ENCODE measurements at places on chromosomes 11 and 22.
A peak's percentile ranks its signal among the peaks of the same experiment; 100 is the strongest.

- DNase-seq = no peak
Observed at GRCh38 chr22:44600207-44600785, 101.7 kb upstream of the PRR5 start.

DNA sequence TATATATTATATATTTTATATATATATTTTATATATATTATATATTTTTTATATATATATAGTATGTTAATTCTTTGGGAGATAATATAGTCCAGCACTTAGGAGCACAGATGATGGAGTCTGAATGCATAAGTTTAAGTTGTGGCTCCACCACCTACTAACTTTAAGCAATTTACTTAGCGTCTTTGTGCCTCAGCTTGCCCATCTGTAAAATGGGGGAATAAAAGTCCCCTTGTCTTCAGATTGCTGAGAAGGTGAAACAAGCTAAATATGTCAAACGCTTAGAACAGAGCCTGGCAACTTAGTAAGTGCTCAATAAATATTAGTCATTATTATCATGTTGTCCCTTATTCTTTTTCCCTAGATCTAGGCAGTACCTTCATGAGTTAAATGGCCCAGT lies 27.5 kb downstream of the DSCAML1 start:
- no peak for DNase-seq

DNA sequence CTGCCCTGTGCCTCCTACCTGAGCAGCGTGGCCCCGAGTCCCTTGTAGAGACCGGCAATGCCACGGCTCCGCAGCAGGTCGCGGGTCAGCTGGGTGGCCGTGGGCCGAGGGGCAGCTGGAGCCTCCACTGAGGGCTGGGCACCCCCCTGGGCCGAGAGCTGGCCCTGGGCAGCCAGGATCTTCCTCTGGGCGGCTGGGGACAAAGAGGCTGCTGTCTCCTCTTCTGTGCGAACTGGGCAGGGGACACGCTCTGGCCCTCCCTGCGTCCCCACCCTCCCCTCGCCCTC lies 2.6 kb upstream of the CEND1 start:
- no peak for DNase-seq

GRCh38 chr11:117204283-117205080 lies 5.3 kb downstream of the TAGLN start:
- no peak for DNase-seq

DNA sequence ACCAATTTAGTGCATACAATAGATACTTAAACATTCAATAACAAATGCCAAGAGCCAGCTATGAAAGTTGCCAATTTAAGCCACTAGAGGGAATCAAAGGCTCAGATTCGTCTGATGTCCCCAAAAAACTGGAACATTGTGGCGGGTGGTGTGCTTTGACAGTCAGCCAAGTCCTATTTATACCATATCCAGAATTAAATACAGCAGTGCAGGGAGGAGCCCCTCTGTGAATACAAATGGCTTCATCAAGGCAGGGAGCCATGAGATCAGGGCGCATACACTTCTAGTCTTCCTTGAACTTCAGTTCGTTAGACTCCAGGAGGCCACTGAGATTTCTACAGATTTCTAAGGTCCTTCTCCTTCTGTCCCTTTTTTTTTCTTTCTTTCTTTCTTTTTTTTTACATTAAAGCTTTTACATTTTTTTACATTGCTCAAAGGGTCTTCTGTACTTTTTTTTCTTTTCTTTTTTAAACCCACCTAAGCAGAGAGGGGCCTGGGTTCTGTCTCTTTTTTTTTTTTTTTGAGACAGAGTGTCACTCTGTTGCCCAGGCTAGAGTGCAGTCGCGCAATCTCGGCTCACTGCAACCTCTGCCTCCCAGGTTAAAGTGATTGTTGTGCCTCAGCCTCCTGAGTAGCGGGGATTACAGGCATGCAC lies 41.5 kb upstream of the HSPA8 start:
- DNase-seq = peak; percentile 87

- DNase-seq = no peak
Observed at GRCh38 chr11:78032090-78032489, 9.0 kb upstream of the KCTD14 start.

GRCh38 chr11:77197626-77198320 lies 69.7 kb downstream of the MYO7A start:
- no peak for DNase-seq

- DNase-seq = peak; percentile 75
Observed at GRCh38 chr11:32658639-32659406, 75.2 kb downstream of the EIF3M start.

- peak; percentile 4 for DNase-seq
Observed at GRCh38 chr11:44823006-44823405, 96.2 kb downstream of the TSPAN18 start.

DNA sequence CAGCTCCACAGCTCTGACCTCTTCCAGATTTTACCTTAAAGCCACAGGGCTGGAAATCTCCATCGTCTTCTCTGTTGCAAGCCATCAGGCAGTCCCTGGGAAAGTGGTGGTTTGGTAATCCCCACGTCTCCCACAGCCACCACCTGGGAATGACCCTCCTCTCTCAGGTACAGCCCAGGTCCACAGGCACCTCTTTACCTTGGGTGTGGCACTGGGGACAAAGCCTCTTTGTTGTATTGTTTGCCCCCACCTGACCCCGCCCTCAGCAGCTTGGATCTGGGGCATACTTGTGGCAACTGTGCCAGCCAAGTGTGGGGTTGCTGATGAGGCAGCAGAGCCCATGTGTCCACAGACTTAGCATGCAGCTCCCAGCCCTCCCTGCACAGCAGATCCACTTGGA lies 77.6 kb downstream of the LRRC32 start:
- DNase-seq = no peak

DNA sequence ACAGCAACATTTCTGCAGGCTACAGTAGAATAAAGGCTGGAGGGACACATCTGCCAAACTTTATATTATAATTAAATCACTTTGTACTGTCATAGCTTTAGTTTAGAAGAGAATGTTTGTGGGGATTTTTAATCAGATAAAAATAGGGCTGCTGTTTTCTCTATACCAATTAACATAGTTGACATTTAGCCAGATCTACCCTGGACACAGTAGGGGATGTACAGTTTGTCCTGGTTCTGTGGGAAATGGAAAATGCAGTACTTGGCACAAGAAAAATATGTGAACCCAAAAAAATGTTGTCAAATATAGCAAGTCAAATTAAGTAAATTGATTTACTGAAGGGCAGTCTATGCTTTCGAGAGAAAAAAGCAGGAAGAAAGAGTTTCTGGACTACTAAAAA lies 20.8 kb upstream of the PICALM start:
- peak; percentile 33 for DNase-seq

GRCh38 chr22:21807544-21808529 lies 59.6 kb downstream of the MAPK1 start:
- peak; percentile 19 for DNase-seq

- no peak for DNase-seq
Observed at GRCh38 chr11:1746511-1746931, 3.9 kb downstream of the IFITM10 start.

GRCh38 chr22:43275545-43276317 lies 67.4 kb downstream of the SCUBE1 start:
- DNase-seq = peak; percentile 61
